ENCODE measurements at places on chromosomes 7 and 10.

DNA sequence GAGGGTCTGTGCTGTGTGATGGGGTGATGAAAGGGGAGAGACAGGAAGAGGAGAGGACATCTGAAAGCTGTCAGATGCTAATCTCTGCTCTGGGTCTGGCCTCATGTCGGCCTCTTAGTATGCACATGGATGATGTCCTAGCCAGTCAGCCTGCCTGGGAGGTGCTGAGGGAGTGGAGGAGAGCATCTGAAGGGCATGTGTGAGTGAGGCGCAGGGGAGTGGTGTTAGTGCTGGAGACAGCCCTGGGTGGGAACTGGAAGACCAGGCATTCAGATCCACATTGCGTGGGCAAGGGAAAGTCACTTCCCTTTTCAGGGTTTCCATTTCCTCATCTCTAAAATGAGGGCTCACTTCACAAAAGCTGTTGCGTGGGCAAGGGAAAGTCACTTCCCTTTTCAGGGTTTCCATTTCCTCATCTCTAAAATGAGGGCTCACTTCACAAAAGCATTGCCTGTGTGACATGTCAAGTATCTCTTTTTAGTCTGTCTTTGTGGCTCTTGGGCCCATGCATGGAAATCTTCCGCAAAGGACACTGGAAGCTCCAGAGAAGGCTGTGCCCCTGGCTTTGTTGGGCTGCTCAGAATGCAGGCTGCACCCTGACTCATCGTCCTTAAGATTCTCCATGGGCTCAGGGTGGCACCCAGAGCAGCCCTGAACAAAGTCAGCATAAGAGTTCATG, 10.0 kb downstream of the SFTPD start:
- no peak for DNase-seq

- no peak for DNase-seq
Observed at GRCh38 chr7:157675427-157675927, 338.7 kb downstream of the DNAJB6 start.

DNA sequence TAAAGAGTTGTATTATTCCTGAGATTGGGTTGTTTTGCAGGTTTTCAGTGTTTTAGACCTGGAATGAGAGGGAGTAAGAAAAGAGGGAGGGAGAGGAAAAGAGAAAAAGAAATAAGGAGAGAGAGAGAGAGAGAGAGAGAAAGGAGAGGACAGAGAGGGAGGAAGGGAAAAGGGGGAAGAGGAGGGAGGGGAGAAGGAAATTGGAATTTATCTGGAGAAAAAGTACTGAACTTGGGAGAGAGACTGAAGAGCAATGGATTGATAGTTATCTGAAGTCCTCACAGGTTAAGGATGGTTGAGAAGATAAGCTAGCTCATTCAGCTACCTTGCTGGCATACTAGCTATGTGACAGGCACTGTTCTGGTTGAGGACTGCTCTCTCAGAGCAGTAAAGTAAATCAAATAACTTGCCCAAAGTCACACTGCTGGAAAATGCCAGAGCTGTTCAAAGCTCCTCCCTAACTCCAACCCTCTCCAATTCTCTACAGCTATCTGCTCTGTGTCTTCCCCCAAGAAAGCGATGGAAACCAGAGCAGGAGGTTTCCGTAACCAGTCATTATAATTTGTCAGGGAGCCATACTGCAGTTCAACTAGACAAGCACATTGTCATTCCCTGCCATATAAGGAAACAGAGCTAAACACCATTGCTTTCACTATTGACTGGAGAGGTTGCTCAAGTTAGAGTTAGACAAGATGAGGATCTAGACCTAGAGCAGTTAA, 10.7 kb downstream of the CALD1 start:
- DNase-seq: no peak

DNA sequence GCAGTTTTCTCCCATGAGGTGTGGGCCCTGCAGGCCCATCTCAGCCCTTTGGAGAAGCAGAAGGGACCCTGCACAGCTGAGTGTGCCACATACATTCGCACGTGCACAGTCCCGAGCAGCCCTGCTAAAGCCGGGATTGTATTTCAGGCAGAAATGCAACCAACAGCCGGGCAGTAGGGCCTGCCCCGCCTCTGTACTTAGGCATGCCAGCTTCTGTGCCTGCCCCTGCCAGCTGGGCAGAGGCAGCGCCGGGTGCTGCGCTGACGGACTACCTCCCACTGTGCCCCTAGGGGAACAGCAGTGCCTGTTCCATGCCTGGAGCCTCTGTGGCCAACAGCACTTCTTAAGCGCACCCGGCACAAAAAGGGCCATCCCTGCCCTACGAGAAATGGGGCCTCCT, 170.3 kb downstream of the NEURL1 start:
- DNase-seq: no peak

- DNase-seq: no peak
Observed at GRCh38 chr10:42939237-42939636, 137.6 kb upstream of the RET start.

- DNase-seq: no peak
Observed at GRCh38 chr10:119969609-119970008, 77.1 kb downstream of the SEC23IP start.

GRCh38 chr7:7639421-7639820, 1.1 kb upstream of the UMAD1 start:
- DNase-seq: no peak

GRCh38 chr10:127735723-127736221, 1.2 kb upstream of the FOXI2 start:
- no peak for DNase-seq

DNA sequence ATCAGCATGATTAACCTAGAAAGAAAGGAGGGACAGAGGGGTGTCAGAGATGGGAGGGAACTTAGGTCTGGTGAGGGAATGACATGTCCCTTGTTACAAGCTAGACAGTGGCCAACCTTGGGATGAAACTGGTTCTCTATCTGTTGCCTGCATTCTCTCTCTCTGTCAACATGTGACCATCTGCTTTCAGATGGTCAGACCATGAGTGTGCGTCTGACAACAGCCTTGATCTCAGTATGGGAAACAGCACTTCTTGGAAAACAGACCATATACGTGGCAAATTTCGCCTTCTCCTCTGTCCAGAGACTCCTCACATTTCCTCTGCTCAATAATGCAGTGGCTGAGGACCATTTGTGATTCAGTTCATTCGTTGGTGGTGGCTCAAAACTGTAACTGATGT, 845.9 kb downstream of the TYW1 start:
- DNase-seq: no peak

- DNase-seq: no peak
Observed at GRCh38 chr10:115937768-115938056, 335.3 kb downstream of the GFRA1 start.

- peak; percentile 51 for DNase-seq
Observed at GRCh38 chr7:104848138-104848990, 165.6 kb upstream of the KMT2E start.

DNA sequence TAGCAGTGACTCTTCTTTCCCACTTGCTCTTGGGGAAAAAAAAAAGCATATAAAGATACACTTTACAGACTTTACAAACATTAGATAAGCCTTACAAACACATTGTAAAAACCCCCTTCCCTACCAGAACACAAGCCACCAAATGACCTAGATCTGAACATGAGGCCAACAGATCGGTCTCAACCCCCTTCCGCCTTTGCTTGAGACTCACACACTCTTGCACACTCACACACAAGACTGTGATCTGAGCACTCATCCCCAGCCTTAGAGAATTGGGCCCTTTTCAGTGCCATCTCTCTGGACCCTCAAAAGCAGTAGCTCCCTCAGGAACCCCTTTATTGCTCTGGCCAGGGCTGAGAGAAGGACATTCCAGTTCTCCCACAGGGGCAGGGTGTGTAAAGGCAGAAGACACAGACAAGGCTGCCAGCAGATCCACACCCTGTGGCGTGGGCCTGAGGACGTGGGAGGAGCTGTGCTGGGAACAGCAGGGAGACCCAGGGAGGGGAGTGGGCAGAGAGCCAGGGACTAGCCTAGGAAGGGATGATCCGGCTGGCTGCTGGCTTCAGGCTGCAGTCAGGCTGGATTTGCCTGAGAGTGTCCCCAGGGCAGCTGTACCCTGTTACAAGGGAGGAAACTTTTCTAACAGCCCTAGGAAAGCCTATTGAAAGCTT, 206.7 kb downstream of the KIAA1217 start:
- DNase-seq: no peak

GRCh38 chr10:92074126-92074887, 150.7 kb downstream of the BTAF1 start:
- DNase-seq: no peak

DNA sequence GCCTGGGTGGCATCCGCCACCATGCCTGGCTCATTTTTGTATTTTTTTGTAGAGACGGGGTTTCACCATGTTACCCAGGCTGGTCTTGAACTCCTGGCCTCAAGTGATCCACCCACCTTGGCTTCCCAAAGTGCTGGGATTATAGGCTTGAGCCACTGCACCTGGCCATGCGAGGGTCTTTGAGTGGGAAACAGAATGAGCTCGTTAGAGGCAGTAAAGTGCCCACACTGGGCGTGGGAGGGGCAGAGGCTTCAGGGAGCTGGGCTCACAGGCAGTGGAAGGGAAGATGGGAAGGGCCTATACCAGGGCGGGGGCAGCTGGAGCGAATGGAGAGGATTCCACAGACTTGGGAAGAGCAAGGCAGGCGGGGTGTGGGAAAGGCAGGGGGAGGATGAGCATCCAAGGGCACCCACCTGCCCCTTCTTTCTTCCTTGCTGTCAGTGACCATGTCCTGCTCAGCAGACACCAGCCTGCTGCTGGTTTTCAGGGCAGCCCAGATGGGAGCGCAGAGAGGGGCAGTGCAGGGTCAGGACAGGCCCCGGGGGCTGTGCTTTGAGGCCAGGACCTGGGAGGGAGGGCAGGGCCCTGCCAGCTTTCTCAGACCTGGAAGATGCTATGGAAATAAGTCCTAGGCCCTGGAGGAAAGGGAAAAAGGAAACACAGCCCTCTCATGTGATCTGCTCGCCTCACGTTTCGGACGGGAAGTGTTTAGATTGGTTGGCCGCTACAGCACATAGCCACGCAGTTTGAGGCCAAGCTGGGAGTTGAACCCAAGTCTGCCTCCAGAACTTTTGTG, 4.2 kb downstream of the FZD9 start:
- no peak for DNase-seq

DNA sequence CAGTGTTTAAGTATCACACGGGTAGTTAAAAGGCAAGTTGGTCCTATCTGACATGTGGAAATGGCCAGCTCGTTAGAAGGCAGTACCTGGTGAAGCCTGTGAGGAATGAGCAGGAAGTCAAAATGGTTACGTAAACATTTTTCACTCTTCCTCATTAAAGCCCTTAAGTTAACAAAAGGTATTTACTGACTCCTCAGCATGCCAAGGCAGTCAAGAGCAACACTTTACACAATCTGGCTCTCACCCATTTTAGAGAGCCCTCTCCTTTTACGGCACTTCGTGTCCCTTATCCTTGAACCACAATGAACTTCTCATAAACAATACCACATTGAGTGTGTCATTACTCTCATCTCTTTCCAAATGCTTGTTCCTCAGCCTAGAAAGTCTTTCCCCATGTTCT, 11.0 kb upstream of the RSBN1L start:
- peak; percentile 9 for DNase-seq

- DNase-seq: no peak
Observed at GRCh38 chr10:126147866-126148587, 240.2 kb downstream of the ADAM12 start.

DNA sequence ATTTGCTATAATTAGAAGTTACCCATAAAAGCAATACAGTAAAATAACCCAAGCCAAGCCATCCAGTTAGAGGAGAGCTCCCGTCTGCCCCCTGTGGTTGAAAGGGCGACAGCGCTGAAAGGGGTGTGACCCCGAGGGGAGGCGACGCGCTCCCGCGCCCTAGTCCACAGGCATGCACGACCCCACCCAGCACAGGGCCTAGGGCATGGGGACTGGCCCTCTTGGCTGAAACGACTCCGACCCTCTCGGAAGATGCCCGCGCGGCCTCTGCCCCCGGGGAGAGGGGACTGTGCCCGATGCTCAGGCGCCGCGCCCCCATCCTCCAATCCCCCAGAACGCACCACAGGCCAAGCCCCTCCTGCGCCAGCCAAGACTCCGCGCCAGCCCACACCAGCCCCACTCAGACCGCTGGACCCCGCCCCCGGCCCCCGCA, 64.0 kb downstream of the CSGALNACT2 start:
- DNase-seq: no peak

DNA sequence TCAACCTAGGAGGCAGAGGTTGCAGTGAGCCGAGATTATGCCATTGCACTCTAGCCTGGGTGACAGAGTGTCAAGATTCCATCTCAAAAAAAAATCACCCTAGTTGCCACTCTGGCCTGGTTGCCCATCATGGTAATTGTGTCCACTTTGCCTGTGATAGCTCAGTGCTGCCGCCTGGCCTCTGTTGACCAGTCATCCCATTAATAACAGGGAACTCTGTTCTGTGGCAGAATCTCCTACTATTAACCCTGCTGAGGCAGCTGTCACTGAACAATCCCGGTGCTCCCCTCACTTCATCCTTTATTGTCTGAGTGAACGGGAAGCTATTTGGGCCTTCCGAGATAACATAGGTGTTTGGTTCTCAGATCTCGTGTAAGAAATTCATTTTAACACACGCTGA, 14.6 kb downstream of the ZNF3 start:
- DNase-seq: no peak

DNA sequence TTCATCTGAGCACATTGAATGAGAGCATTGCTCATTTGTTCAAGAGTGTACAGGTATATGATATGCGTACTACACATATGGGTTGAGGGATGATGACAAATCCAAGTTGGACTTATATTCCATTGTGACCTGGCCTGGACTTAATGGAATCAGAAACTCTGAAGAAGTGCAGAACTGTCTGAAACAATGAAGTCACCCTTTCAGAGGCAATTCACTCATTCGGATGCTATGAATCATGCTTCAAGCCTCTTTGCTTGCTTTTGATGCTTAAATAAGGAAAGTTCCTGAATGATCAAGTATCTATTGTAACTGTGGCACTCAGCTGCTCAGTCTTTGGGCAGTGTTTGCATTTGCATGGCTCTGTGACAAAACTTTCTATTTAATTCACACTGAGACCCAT, 93.4 kb downstream of the ZNF365 start:
- no peak for DNase-seq

DNA sequence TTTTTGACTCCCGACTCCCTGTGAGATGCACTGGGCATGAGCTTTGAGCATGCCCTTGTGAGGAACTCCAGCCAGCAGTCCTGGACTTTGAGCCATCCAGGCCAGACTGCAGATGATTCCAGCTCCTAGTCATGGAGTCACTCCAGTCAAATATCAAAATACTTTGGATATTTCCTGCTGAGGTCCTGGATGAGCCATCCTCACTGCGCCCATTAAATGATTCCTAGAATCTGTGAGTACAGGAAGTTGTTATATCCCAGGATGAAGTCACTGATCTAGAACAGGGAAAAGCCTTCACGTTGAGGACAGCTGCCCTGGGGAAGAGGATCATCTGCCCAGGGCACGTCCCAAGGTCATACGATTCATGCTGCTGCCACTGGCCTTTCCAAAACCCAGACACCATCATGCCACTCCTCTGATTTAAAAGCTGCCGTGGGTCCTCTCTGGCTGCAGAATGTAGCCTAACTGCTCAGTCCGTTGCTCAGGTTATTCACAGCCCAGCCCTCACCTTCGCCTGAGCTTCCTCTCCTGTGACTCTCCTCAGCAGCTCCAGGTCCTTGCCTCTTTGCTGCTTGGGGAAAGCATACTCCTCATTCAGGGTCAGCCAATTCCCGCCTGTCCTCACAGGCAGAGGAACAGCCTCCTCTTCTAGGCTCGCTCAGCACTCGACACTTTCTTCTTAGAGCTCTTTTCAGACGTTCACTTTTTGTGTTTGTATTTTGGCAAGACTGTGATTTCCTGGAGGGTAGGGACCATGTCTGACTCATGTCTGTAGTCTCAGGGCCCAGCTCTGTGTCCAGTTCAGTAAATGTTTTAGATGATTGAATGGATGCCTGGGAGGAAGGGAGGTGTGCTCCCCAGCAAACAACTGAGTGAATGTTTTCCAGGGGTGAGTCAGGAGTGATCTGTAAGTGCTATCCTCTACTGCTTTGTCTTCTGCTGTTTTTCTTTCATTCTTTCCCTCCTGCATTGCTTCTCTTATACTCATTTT, 157.8 kb downstream of the SNX10 start:
- no peak for DNase-seq

Measured in NCI-H1436 (cell line).